Omental fat pad (tissue), 4 donors: ENCODE measurements at places on chromosomes 3 and 15. TPM values are rescaled to one million over a fixed set of nuclear protein-coding genes. Genes with fewer than 3 reads are reported as not detected.

ALDH1A2 gene
- 29.4 TPM for total RNA-seq

GCNT3 gene
- not detected for total RNA-seq

MKRN3 gene
- not detected for total RNA-seq

GRCh38 chr3:174675406-174675805 lies 183.7 kb upstream of the NAALADL2 start:
- no peak for DNase-seq

- DNase-seq = no peak
Measured at GRCh38 chr3:176905331-176905730, 292.0 kb downstream of the TBL1XR1 start.

GRCh38 chr15:26201177-26201858 lies 338.2 kb upstream of the ATP10A start:
- DNase-seq = no peak

DNA sequence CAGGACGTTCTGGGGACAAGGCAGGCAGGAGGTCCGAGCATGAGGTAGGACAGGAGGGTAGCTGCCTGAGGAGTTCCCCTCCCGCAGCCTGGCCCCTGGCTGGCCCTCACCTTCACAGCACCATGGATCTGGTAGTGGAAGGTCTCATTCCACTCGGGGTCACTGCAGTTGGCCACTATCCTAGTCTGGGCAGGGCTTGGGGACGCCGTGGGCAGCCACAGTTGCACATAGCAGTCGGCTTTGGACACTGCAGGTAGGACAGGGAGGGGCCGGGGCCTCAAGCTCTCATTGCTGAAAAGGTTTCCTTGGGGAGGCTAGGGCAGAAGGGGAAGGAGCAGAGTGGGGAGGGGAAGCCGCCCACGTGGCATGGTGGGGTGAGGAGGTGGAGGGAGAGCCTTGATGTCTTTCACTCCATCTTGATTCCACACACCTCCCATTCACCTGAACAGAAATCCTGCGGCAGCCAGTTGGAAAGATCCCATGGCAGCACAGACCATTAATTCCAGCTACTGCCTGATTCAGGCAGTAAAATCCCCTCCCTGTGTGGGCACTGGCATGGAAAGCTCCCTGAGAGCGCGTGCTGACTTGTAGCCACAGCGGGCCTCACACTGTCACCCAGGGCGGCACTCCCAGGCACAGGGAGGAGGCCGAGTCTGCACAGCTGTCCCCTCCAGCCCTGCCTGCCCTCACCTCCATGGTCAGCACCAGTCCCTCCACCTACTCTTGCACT lies 2.1 kb downstream of the PLA2G4F start:
- DNase-seq = no peak

GRCh38 chr15:65638681-65639089 lies 16.9 kb downstream of the SLC24A1 start:
- DNase-seq = no peak

DNA sequence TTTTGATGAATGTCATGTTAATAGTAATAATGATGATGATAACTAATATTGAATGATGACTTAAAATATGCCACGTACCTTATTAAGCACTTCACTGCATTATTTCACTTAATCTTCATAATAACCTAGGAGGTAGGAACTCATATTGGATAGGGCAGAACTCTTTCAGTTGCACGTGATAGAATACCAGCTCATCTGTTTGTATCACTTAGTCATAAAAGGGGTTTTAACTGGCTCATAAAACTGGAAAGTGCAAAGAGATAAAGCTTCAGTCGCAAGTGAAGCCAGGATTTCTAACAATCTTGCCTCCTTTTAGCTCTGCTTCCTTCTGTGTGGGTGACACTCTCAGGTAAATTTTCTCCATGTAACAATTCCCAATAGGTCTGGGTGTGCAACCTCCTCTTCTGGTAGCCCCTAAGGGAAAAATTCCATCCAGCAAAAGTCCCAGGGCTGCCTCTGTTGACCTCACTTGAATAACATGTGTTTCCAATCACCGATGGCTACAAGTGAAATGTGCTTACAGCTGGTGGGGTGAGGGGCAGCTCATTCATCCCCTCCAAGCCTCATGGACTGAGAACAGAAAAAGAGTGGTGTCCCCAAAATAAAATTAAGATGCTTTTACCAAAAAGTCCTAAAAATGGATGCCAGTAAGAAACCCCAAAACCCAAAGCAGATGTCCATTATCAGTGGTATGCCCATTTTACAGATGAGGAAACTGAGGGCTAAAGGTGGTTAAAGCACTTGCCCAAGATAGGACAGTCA lies 9.3 kb downstream of the GXYLT2 start:
- DNase-seq = no peak

DNA sequence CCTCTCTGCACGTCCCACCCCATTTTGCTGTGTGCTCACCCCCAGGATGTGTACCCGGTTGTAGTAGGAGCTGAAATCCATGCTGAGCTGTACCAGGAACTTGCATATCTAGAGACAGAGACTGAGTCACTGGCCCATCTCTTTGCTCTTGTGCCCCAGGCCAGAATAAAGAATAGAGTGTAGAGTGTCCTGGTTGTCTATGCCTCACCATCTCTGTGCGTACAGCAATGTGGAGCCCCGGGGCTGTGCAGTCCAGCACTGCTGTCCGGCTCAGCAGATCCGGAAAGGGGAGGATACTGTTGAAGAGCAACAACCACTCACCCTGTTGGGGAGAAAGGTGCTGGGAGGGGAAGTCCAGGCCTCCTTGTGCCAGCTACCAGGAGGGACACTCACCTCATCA lies 2.6 kb downstream of the DALRD3 start:
- no peak for DNase-seq

- no peak for DNase-seq
Measured at GRCh38 chr3:131402391-131403039, 20.9 kb downstream of the NUDT16 start.

- no peak for DNase-seq
Measured at GRCh38 chr15:63465104-63465503, 39.3 kb upstream of the USP3 start.

DNA sequence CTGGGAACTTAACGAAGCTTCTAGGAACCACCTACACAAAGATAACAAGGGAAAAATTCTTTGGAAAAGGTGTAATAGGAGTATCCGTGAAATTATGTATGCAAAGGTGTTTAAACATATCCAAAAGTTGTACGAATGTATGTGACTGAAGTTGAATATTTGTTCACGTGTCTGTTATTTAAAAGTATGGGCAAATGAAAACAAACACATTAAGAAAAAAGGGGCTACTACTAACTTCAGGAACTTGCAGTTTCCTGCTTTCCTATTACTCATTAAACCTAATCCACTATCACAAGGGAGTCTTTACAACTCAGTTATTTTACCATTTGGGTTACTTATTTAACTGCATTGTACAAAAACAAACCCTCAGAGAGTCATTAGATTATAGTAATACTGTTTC lies 33.9 kb upstream of the GRAMD1C start:
- DNase-seq = no peak

GRCh38 chr3:150844484-150844883 lies 60.8 kb downstream of the MINDY4B start:
- no peak for DNase-seq

DNA sequence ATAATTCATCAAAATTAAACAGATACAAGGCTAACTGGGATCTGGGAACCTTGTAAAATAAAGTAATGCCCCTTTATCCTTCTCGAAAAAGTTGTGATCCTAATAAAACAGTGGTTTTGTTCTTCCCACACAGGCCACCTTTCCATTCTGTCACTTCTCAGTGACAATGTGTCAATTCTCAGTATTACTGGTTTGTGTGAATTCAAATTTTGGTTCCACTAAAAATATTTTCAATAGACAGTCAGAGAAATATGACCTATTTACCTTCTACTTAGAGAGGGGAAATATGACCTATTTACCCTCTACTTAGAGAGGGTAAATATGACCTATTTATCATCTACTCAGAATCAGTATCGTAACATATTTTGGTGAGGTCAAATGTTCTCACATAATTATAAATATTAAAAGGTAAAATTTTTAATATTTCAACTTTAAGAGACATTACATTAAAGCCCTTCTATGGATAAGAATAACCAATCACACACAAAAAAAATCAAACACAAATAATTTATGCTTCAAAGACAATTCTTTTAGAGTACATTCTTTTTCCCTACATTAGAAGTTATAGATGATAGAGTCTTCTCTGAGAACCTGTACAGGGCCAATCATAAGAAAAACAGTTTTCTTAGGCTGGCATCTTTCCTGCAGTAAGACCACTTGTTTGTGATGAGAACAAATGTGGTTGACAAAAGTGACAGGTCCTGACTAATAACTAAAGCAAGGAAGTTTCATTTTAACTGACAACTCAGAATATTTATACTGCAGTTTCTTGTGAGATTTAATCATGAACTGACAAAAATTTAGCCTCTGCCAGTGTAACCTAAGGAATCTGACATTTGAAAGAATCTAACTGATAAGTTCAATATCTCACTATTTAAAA lies 323.3 kb downstream of the DIPK2A start:
- DNase-seq = no peak

DNA sequence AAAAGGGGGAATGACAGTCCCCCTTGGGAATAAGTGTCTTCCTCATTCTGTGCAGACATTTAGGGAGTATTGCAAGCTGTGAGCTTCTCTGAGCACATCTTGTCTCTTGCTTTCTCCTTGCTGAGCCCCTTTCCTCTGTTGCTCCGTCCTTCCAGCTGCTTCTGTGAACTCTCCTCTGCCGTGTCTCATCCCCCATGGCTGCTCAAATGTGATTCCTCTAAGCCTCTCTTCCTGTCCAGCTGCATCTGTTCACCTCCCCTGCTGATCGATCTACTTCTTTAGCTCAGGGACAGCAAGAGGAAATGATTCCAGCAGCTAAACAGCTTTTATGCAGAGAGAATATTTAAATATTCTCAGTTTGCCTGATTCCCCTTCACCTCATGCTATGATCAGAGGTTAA lies 328.0 kb upstream of the DNAJC19 start:
- DNase-seq = no peak
